ENCODE measurements at places on chromosomes 3 and 15. TPM values are rescaled to one million over a fixed set of nuclear protein-coding genes. Genes with fewer than 3 reads are reported as not detected.

POPDC2 gene
- total RNA-seq = 0.26 TPM

ATG3 gene
- total RNA-seq = 95.8 TPM

CHRFAM7A gene
- 0.26 TPM for total RNA-seq

GP5 gene
- total RNA-seq = 0.17 TPM

HCLS1 gene
- total RNA-seq = 0.51 TPM

CIB1 gene
- total RNA-seq = 27.7 TPM

PLCH1 gene
- total RNA-seq = under 0.01 TPM

SCAMP5 gene
- 0.50 TPM for total RNA-seq

SETMAR gene
- total RNA-seq = 13.9 TPM

GOLGA8S gene
- under 0.01 TPM for total RNA-seq

CNBP gene
- 262 TPM for total RNA-seq

CD96 gene
- under 0.01 TPM for total RNA-seq

Measured in fibroblast of lung (primary cell).